ENCODE measurements at places on chromosomes 4 and X.
A peak's percentile ranks its signal among the peaks of the same experiment; 100 is the strongest.

DNA sequence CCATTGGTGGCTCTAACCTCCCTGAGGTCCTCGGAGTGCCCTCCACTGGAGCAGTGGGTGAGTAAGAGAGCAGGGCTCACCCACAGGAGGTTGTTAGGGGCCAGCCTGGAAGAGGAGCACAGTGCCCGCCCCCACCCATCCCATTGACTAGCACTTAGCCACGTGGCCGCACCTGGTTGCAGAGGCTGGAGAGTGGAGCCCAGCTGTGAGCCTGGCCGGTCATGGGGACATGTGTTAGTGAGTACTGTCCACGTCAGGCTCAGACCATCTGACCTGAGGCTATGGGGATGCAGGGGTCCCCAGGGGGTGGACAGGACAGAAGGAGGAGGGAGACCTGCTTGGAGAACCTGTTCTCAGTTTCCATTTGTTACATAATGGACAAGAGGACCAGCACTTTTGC is 1.4 kb upstream of the MAN2B2 start:
- DNase-seq = no peak

- DNase-seq = peak; percentile 5
These were observed 112.6 kb downstream of the TMA16 start for GRCh38 chr4:163606896-163607691.

DNA sequence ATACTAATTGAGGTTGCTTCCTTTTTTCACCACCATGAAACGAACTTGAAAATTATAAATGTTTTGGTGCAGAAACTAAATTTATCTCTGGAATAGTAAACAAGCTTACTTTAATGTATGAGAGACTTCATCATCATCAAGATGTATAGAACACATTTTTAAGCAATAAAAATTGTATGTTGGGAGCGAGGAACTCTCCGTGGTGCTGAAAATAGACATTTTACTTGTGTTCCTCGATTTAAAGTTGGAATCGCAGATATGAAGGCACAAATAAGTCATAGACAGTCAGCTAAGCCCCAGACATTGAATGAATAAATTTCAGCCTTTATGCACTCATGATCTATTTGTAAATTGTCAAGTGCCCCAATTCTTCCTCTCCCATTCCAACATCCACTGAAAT is 310.7 kb downstream of the STK32B start:
- no peak for DNase-seq

GRCh38 chrX:46941341-46941740 is 29.1 kb downstream of the JADE3 start:
- DNase-seq = no peak

- DNase-seq = no peak
These were observed 13.8 kb downstream of the DGKQ start for GRCh38 chr4:959338-960139.

DNA sequence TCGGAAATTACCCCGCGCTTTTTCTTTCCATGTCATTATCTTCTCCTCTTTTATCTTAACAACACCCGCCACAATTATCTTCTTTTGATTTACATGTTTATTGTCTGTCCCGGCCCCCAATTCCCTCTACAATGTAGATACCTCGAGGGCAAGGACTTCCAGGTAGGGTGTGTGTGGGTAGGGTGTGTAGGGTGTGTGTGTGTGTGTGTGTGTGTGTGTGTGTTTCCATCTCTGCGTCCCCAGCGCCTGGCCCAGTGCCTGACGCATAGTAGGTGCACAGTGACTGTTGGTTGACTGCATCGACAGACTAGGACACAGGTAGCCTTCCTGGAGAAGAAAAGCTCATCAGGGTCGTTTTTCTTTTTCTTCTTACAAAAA is 103.1 kb downstream of the UCHL1 start:
- no peak for DNase-seq

GRCh38 chrX:14897042-14897441 is 23.8 kb downstream of the MOSPD2 start:
- no peak for DNase-seq

All from hypothalamus (tissue), 51 donors.